ENCODE measurements at places on chromosomes 12 and 14.

DNA sequence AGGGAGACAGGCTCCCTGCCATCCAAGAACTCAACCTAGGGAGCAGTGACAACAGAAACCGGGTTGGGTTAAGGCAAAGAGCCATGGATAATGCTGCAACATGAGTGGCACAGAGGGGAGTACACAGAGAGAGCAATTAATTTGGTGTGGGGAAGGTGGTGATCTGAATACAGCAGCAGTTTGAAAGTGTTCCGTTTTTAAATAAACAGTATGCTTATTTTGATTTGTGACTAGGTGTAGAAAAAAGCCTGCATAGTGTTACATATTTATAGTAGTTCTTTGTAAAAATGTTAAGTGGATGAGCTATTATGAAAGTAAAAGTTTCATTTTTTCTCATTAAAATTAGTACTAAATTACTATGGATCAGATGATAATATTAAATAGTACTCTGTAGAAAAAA is 8.7 kb downstream of the AKAP5 start:
- no peak for DNase-seq

- no peak for DNase-seq
Observed at GRCh38 chr12:46101485-46101869, 111.1 kb upstream of the SCAF11 start.

GRCh38 chr12:4833524-4833923 is 76.2 kb upstream of the KCNA1 start:
- DNase-seq, result no peak

GRCh38 chr12:88756917-88757316 is 176.6 kb upstream of the KITLG start:
- DNase-seq, result no peak

DNA sequence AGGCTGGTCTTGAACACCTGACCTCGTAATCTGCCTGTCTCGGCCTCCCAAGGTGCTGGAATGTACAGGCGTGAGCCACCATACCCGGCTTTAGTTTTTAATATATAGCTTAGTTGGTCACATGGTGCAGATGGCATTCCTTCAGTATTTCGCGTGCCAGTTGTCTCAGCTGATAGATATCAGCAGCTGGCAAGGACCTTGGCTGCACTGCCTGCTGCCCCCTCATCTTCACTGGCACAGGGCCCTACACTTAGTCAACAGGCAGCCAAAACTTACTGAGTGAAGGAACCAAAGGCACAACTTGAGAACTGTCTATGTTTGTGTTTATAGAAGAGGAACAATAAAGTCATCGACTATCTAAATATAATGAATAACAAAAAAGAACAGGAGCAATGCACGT is 31.0 kb downstream of the EID3 start:
- no peak for DNase-seq

GRCh38 chr14:72747652-72748051 is 146.2 kb downstream of the DPF3 start:
- DNase-seq, result no peak

DNA sequence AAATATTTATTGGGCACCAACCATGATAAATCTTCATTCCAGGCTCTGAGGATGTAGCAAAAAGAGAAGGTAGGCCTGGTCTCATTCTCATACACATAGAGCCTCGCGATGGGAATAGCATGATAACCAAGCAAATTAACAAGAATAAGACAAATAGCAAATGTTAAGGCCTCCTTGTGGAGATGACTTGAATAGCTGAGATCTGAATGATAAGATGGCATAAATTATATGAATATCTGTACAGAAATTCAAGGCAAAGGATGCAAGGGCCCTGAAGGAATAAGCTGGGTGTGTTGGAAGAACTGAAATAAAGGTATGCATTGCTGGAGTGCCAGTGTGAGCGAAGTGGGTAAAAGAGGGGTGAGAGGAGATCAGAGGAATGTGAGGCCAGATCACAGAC is 114.8 kb downstream of the ALX1 start:
- DNase-seq, result no peak

DNA sequence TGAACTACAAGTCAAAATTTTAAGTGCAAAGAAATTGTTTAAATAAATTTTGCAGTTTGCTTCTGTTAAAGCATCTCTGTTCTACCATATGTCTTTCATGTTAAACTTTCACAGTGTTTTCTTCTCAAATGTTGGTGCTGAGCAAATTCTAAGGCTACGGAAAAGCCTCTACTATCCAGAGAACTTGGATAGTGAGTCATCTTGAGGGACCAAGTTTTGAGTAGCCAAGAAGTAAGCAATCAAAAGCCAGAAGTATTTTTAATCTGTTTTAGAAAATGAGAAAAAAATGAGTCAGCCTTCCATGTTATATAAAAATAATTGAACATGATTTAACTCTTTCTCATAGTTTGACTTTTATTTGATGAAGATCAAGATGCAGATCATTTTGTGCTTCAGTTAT is 3.3 kb downstream of the BRMS1L start:
- DNase-seq, result no peak

DNA sequence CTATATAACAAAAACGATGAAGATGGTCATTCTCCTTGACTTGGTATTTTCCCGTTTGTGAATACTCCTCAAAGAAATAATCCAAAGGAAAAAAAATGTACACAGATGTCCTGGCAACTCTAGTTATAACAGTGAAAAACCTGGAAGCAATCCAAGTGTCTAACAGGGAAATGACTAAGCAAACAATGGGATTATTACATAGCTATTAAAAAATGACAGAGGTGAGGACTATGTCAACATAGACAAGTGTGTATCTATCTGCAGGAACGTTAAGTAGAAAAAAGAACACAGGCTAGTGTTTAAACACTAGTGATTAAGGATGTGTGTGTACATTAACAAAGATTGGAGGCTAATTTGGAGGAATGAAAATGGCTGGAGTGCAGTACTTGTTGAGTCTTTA is 5.9 kb upstream of the APOLD1 start:
- peak; percentile 84 for DNase-seq

DNA sequence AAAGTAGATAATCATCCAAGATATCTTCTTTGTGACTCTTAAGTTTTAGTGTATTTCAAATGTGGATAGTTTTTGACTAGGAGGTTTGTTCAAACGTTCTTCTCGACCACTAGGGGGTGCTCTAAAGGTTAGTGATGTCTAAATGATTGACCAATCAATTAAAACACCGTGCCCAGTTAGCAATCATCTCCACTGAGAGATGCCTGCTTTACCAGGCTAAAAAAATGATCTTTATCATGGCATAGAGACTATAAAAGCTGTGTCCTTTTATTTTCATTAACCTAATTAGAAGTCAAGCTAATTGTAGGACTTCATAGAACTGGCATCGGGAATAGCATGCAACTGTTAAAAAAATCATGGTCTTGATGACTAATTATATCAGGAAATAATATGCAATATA is 153.9 kb downstream of the PRKCH start:
- peak; percentile 31 for DNase-seq

DNA sequence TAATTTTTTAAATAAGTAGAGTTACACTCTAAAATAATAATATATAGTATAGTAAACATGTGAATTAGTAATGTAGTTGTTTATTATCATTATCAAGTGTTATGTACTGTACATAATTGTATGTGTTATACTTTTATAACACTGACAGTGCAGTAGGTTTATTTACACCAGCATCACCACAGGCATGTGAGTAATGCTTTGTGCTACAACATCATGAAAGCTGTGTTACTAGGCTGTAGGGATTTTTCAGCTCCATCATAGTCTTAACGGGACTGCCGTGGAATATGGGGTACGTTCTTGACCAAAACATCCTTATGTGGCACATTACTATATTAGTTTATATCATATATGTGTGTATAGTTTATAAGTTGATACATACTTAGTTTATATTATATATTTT is 8.6 kb downstream of the FNTB start:
- DNase-seq, result no peak

- DNase-seq, result no peak
Observed at GRCh38 chr14:104888489-104889374, 23.7 kb downstream of the CEP170B start.

DNA sequence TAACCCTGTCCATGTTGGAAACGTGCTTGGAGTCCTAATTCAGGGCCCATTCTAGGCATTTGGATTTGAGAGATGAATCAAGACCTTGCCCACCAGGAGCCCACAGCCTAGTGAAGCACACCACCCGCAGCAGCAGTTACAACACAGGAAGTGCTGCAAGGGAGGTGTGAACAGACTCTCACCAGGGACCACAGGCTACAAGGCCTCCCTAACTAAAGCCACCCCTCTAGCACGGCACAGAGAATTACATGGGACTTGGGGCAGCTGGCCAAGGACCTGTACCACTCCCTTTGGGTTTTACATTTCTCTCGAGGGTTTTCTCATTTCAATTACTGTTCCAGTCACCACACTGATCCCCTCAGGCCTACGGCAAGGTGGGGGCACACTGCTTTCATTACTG is 49.5 kb upstream of the FOXN3 start:
- no peak for DNase-seq

DNA sequence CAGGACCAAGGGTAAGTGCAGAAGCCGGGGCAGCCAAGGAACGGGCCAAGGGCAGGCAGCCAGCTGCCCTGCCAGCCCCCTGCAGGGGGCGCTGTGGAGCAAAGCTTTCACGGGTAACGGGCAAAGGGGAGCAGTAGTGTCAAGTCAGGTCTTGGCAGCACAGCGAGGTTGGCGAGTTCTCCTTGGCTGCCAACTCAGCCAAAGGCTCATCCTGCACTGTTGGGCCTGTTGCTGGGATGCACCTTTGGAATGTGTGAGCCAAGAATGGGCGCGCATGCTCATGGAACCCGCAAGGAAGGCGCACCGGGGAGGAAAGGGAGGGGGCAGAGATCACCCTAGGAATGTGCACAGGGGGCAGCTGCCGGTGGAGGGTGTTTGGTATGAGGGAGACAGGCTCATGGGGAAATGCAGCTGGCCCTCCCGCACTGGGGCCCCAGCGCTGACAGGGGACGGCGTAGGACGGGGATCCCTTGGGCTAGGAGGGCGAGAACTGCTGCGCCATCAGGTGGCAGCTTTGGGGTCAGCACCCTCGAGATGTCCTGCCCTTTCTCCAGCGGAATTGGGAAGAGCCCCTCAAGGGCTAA is 138.0 kb downstream of the ASCL4 start:
- DNase-seq, result peak; percentile 35

GRCh38 chr12:110742096-110742717 is 484 bp downstream of the PPP1CC start:
- DNase-seq, result no peak

DNA sequence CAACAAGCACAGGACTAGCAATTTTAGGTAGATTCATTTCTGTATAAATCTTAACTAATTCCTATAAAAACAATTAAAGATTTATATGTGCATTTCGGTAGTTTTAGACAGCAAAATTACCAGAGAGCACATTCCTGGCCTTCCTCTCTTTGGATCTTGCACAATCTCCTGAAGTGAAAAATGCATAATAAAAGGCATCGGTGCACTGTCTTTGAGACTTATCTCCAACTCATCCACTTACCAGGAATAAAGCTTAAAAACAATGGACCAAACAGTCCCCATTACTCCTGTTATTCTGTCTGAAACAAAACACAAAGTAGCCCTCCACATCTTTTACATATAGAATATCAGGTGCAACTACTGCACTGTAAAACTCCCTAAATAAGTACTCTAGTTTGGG is 69.3 kb downstream of the HECTD1 start:
- no peak for DNase-seq

DNA sequence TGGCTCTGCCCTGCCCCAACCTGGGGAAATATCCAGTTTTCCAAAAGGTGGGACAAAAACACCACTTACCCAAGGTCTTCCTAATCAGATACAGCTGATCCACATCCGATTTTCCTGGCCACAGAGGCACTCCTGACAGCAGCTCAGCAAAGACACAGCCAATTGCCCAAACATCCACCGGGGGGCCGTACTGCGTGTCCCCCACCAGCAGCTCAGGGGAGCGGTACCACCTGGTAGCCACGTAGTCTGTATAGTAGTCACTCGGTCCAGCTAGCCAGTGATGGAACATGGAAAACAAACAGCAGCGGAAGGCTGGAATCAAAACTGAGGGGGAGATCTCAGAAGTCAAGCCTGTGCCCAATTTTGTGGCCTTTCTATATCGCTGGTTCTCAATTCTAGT is 28.8 kb downstream of the DMAC2L start:
- DNase-seq, result no peak

- DNase-seq, result no peak
Observed at GRCh38 chr14:84533181-84533725, 996.7 kb upstream of the FLRT2 start.

DNA sequence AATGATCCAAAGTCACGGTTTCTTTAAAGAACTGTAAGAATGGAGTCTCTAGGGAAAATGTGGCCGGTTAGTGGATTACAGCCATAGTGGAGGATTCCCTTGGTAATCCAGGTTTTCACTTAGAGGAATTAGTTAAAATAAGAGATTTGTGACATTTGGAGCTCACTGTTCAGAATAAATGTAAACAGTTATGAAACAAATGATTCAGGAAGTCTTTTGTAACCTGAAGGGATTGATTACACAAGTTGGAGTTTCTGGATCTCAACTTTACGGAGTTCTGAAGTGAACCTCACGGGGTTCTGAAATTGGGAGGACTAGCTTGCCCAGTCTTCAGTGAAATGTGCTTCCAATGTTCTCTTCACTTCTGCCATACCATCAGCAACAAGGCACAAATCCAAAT is 234.4 kb upstream of the FKBP4 start:
- no peak for DNase-seq

DNA sequence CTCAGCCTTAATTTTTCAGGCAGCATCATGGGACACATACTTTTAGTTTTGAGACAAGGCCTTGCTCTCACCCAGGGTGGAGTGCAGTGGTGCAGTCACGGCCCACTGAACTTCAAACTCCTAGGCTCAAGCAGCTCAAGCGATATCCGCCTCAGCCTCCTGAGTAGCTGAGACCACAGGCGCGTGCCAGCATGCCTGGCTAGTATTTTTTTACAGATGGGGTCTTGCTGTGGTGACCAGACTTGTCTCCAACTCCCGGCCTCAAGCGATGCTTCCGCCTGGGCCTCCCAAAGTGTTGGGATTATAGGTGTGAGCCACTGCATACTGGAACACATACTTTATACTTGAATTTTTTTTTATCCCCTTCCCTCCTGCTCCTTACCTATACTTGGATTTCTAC is 2.8 kb downstream of the RDH5 start:
- DNase-seq, result peak; percentile 43

GRCh38 chr12:89923091-89923490 is 214.5 kb upstream of the ATP2B1 start:
- DNase-seq, result no peak

DNA sequence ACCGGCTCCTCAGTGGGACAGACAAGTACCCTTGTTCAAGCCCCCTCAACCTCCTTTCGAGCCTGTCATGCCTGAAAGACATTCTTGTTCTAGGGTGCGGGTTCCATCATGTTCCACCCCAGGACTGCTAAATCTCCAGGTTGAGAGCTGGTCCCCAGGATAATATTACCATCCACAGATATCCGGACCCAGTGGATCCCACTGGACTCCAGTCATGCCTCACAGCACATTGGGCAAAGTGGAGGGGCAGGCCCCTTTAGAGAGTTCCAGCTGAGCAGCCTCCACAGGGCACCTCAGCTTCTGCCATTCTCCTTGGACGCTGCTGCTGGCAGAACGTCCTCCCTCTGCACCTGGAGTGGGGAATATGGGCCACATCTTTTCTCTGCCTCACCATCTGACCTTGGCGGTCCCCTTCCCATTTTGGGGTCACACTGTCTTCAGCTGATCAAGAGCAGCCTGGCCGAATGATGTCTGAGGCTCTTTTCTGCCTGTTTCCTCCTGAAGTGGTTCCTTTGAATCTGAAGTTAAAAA is 137.4 kb downstream of the BCL11B start:
- no peak for DNase-seq

- DNase-seq, result peak; percentile 67
Observed at GRCh38 chr14:22391908-22392565, 197.0 kb downstream of the DAD1 start.

All from Caki2 (cell line).